Urothelium cell line (cell line): ENCODE measurements at places on chromosomes 6 and 20.

GRCh38 chr6:140857739-140858380, 1274.9 kb upstream of the GJE1 start:
- peak; percentile 40 for DNase-seq

GRCh38 chr6:90428514-90428913, 131.9 kb upstream of the BACH2 start:
- no peak for DNase-seq

- DNase-seq, result no peak
Observed at GRCh38 chr6:31641370-31641769, 11.1 kb downstream of the BAG6 start.

DNA sequence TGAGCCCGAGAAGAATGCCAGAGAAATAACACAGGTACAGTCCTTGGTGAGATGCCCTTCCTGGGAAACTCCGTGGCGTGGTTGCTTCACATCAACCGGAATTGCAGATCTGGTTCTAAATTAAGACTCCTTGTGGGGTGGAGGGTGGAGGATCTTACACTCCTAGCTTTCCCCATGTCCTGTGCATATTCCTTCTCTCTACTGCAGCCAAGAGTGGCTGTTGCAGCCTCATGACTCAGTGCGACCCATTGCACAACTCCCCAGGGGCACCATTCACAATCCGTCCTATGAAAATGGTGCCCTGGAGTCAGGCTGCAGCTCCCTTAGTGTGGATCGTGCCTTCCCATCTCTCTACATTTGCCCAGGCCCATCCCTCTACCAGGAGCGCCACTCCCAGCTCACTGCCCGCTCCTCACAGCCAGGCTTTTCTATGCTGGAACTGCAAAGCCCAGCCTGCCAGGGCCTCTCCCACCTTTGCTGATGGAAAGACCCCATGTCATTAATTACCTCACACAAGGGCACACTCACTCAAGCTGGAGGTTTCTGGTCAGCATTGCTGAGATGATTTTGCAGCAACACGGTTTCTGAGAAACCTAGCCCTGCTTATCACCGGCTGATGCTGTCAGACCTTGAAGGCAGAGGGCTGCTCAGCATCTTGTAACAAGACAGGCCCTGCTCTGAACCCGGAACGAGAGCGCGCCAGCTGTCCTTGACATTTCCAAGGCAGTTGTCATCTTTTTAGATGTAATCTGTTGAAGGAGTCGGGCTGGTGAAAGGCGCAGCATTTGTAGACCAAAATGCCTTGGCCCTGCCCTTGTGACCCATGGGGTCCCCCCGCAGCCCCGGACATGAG, 39.7 kb downstream of the SIRPA start:
- DNase-seq, result no peak

- peak; percentile 49 for DNase-seq
Observed at GRCh38 chr6:79868098-79868722, 79.1 kb downstream of the ELOVL4 start.

DNA sequence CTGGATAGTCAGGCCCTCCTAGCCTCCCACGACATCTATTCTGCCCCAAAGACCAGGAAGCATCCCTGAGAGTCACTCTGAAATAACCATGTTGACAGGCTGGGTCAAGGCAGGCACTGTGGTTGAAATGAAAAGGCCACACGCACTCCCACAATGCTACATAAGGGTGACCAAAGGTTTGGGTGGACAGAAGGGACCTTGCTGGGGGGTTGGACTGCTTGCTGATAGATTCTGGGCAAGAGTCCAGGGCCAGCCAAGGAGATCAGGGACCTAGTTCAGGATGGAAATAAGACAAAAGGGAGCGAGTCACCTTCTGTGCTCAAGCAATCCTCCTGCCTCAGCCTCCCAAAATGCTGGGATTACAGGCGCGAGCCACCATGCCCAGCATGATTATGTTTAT, 32.5 kb upstream of the DSN1 start:
- DNase-seq, result no peak

- no peak for DNase-seq
Observed at GRCh38 chr20:21393166-21393565, 4.2 kb downstream of the NKX2-4 start.

GRCh38 chr6:154251116-154251515, 105.5 kb downstream of the IPCEF1 start:
- DNase-seq, result peak; percentile 10

- no peak for DNase-seq
Observed at GRCh38 chr6:22732176-22732970, 163.0 kb downstream of the HDGFL1 start.

- DNase-seq, result no peak
Observed at GRCh38 chr20:3705970-3706739, 6.2 kb downstream of the SIGLEC1 start.

- DNase-seq, result peak; percentile 50
Observed at GRCh38 chr6:57173056-57173885, 1.1 kb downstream of the BAG2 start.

DNA sequence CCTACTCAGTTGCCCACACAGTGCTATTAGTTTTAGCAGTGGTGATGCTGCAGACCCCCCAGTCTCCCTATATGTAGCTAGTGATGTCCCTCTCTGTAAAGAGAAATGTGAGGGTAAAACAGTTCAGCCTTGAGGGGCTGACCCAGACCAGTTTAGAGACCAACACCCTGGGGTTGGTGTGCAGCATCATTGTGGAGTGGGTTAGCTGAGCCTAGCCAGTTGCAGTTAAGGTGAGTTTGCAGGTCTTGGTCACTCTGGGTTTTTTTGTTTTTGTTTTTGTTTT, 401 bp upstream of the B3GALT4 start:
- no peak for DNase-seq

DNA sequence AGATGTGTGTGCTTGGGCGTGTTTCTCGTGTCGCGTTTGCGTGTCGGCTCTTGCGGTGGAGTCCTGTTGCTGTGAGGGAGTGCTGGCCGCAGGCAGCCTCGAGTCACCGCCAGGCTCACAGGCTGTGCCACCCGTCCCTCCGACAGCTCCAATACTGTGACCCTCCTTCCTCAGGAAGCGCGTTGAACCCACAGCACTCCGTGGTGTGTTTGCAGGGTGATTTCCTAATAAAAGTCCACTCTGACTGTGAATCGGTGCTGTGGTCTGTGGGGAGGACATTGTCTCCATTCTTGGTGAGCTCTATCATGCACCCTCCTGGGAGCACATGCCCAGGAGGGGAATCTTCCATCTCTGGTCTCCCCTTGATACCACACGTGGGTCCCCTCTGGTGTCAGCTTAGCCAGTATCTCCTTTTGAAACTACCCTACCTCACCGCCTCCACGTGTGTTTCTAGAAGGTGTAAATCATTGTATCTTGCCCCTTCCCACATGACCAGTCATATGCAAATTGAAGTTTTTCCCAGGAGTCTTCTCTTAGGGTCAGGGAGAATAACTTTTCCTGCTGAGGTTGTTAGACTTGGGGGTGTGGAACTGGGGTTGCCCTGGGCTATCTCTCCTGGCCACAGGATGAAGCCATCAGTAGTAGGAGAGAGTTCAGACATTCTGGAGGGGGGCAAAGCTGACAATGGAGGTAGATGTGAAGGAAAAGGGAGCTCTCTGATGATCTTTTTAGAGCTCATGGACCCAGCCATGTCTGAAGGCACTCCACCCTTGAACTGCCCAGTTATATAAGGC, 13.3 kb upstream of the PCMTD2 start:
- no peak for DNase-seq

- no peak for DNase-seq
Observed at GRCh38 chr6:87754828-87755227, 52.8 kb upstream of the AKIRIN2 start.

DNA sequence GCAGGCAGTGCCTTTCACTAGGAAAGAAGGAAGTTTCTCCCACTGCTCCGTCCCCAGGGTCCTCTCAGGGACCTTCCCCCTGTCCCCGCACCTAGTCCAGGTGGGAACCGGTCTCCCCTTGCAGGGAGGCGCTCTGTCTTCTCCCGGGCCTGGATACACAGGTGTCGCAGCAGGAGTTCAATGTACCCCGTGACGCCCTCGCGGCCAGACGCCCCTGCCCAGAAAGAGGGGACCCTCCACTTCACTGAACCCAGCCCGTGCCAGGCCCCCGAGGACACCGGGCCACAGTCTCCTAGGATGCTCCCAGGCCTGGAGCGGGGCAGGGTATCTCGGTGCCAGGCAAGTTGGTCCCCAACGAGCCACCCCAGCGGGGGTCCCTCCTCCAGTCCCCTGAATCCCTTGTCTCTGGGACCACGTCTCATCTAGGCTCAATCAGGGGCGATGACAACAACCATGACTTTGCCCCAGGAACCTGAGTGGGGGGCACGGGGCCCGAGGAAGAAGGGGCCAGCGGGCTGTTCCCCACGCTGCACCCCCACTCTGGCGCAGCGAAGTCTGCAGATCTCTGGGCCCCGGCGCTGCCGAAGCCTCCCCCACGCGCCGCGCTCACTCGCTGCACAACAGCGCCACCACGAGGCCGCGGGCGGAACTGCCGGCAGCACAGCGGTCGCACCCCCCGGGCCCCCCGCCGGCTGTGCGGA, 103.0 kb downstream of the EDN3 start:
- peak; percentile 95 for DNase-seq

DNA sequence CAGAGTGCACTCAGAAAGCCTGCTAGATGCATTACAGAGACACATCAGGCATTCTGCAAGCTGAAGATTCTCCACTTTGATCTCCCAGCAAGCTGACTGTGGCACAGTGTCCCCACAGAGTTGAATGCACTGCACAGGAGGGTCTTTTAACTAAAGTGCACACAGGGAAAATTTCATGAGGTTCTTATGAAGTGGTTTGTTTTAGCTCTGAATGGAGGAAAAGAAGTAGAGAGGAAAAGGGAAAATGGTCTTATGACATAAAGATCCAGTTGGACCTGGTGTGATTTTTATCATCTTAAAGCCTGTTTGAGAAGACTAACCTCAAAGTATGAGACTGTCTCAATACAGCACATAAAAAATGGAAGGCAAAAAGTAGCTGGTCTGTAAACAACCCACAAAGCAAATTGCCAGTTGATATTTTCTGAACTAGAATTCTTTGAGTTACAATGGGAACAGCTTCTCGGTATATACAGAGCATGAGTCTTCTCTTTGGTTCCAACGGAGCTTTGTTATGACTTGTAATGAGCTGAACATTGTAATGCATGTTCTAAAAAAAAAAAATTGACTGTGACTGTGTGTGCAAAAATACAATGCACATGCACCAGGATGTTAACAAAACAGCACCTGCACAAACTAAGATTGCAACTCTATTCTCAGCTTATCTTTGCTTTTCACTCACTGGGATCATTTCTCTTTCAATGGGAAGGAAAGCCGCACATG, 383.0 kb upstream of the ID4 start:
- DNase-seq, result no peak

GRCh38 chr6:133115946-133116345, 125.2 kb upstream of the EYA4 start:
- DNase-seq, result no peak

GRCh38 chr20:46610145-46610544, 41.1 kb downstream of the SLC13A3 start:
- no peak for DNase-seq

DNA sequence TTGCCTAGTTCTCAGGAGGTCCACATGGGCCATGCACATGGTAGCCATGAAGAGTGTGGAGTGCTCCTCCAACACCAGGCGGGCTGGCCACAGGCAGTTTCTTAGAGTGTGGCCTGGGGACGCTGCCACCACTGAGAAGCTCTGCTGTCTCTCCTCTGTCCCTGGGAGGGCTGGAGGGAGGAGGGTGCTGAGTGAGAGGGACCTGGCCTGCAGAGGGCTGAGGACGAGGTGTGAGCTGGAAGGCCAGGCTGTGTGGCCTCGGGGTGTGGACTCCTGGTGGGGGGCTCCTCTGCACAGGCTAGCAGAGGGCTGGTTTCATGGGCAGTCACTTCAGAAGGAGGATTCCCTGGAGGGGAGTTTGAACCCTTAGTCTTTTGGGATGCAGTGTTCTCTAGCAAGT, 39.7 kb downstream of the SYNJ2 start:
- DNase-seq, result no peak

GRCh38 chr6:55666606-55667225, 87.7 kb upstream of the HMGCLL1 start:
- no peak for DNase-seq
